ENCODE measurements at places on chromosomes 7 and 10.

GRCh38 chr7:21383227-21384220 lies 44.4 kb upstream of the SP4 start:
- DNase-seq, result no peak

GRCh38 chr10:76020630-76021029 lies 589.2 kb downstream of the LRMDA start:
- DNase-seq, result no peak

GRCh38 chr7:93245525-93246432 lies 13.6 kb downstream of the VPS50 start:
- DNase-seq, result no peak

GRCh38 chr7:99733448-99733847 lies 1.5 kb downstream of the CYP3A7 start:
- no peak for DNase-seq

GRCh38 chr10:5663692-5664427 lies 2.5 kb downstream of the ASB13 start:
- DNase-seq, result no peak
